ENCODE measurements at places on chromosomes 3 and 15. TPM values are rescaled to one million over a fixed set of nuclear protein-coding genes. Genes with fewer than 3 reads are reported as not detected.
A peak's percentile ranks its signal among the peaks of the same experiment; 100 is the strongest.

DNA sequence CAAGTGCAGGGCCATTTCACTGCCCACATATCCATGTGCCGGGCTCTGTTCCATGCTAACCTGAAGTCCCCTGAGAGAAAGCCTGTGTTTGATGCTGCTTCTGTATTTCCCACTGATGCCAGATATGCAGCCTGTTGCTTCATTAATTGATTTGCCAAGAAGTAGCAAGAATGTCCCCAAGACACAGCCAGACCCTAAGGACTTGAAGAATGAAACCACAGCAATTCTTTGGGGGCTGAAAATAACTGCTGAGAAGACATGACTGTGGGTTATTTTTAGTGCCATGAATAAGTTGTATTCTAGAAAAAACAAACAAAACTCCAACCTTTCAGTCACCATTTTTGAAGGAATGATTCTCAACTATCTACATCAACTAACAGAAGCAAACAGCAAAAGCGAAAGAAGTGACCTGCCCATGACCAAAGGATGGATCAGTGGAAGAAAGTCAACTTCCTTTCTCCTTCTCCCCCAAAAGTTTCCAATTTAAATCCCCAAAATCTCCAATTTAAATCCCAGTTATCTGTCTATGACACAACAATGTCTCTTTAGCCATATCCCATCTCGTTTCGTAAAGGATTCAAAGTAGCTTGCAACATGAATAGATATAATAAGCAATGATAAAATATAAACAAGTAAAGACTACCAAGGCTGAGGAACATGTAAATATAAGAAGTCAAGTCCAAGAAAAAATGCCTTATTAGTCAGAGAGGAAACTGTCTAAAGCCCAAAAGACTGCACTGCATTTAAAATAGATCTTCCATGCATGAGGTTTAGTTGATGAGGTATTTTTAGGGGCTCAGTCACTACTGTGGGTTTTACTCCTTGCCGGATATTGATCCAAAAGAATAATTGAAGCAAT is 226.8 kb downstream of the DTWD1 start:
- no peaks in the 10 kb centered on the region for H3K4me1 ChIP-seq
- peaks cover 5% of the 10 kb centered on the region for H3K27me3 ChIP-seq
- no peak overlapping the region for H3K4me3 ChIP-seq
- DNase-seq, result no peak

The GOLGA6A gene
- total RNA-seq, result not detected

DNA sequence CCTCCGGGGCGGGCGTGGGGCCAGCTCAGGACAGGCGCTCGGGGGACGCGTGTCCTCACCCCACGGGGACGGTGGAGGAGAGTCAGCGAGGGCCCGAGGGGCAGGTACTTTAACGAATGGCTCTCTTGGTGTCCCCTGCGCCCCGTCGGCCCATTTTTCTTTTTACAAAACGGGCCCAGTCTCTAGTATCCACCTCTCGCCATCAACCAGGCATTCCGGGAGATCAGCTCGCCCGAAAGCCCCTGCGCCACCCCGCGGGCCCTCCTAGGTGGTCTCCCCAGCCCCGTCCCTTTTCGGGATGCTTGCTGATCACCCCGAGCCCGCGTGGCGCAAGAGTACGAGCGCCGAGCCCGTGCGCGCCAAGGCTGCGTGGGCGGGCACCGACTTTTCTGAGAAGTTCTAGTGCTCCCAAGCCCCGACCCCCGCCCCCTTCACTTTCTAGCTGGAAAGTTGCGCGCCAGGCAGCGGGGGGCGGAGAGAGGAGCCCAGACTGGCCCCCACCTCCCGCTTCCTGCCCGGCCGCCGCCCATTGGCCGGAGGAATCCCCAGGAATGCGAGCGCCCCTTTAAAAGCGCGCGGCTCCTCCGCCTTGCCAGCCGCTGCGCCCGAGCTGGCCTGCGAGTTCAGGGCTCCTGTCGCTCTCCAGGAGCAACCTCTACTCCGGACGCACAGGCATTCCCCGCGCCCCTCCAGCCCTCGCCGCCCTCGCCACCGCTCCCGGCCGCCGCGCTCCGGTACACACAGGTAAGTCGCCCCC is at the start of gene THBS1:
THBS1 (plus strand) TSS at position 595 of the 757 bp plus-strand sequence. CDS start 779 bp downstream, outside the sequence.
- peak within 1 kb of the TSS; percentile 66 for H3K4me3 ChIP-seq
- H3K4me1 ChIP-seq, result peaks cover 42% of the 10 kb centered on the region
- peak; percentile 29 for DNase-seq
- no peak within 1 kb of the TSS for H3K27ac ChIP-seq

DNA sequence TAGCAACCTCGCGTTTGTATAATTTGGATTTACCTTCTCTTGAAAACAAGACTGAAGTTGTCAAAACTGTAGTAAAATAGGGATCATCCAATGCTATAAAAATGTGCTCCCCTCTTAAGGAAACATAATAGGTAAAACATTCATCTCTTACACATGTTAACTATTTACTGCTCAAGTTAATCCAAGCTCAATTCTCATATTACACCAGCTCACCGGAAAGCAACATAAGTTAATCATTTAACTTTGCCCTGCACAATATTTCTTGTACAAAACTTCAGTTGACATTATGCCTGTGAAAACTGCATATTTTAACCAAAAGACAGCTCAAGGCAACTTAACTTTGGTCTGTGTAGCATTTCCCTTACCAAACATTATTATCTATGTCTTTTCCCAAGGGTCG is 634.2 kb downstream of the NAALADL2 start:
- H3K27ac ChIP-seq, result no peak overlapping the region
- H3K4me1 ChIP-seq, result no peaks in the 10 kb centered on the region
- no peaks in the 10 kb centered on the region for H3K27me3 ChIP-seq
- no peak overlapping the region for H3K4me3 ChIP-seq
- H3K36me3 ChIP-seq, result no peaks in the 10 kb centered on the region
- DNase-seq, result no peak

- H3K27ac ChIP-seq, result no peak overlapping the region
- no peaks in the 10 kb centered on the region for H3K36me3 ChIP-seq
- no peak overlapping the region for H3K4me3 ChIP-seq
- H3K27me3 ChIP-seq, result peaks cover 12% of the 10 kb centered on the region
- no peaks in the 10 kb centered on the region for H3K4me1 ChIP-seq
Measured at GRCh38 chr3:108947855-108948254, 5.8 kb downstream of the GUCA1C start.

GRCh38 chr3:63442918-63443317 is 164.8 kb downstream of the SYNPR start:
- no peak for DNase-seq
- H3K4me1 ChIP-seq, result no peaks in the 10 kb centered on the region
- H3K27me3 ChIP-seq, result no peaks in the 10 kb centered on the region
- no peak overlapping the region for H3K4me3 ChIP-seq
- H3K36me3 ChIP-seq, result no peaks in the 10 kb centered on the region

DNA sequence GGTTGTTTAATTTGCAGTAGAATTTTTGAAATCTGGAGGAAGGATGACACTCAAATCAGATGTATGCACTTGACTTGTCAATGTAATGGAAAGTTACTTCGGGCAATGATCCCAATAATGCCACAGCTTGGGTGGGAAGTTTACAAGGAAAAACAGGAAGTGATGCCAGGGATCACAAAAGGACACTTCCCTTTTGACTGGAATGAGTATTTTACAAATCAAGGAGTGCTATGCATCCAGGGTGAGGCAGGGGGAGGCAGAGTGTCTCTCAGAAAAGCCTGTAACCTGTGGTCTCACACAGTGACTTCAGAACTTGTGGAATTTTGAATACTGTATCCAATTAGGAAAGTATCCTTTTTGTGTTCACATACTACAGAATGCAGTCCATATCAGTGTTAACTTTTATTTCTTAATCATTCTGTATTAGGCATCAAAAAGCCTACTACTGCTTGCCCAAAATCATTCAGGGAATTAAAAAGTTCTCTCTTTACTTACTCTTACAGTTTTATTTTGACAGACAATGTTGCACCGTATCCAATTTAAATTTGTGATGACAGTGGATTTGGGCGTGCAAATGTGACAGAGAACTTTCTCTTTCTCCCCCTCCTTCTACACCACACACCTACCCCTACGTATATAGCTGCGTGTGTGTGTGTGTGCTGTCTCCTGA is 445.1 kb downstream of the MECOM start:
- no peaks in the 10 kb centered on the region for H3K4me1 ChIP-seq
- DNase-seq, result no peak
- H3K4me3 ChIP-seq, result no peak overlapping the region
- no peaks in the 10 kb centered on the region for H3K36me3 ChIP-seq

- H3K4me1 ChIP-seq, result no peaks in the 10 kb centered on the region
- H3K27ac ChIP-seq, result no peak overlapping the region
- H3K4me3 ChIP-seq, result no peak overlapping the region
- H3K36me3 ChIP-seq, result no peaks in the 10 kb centered on the region
Measured at GRCh38 chr15:66229790-66230465, 23.6 kb downstream of the MEGF11 start.

The DNASE1L3 gene
- total RNA-seq, result not detected

The DUOXA1 gene
- total RNA-seq, result not detected

- H3K27ac ChIP-seq, result no peak overlapping the region
- H3K36me3 ChIP-seq, result no peaks in the 10 kb centered on the region
- no peak overlapping the region for H3K4me3 ChIP-seq
Measured at GRCh38 chr15:67879440-67880129, 39.7 kb upstream of the RNU6-1 start.

DNA sequence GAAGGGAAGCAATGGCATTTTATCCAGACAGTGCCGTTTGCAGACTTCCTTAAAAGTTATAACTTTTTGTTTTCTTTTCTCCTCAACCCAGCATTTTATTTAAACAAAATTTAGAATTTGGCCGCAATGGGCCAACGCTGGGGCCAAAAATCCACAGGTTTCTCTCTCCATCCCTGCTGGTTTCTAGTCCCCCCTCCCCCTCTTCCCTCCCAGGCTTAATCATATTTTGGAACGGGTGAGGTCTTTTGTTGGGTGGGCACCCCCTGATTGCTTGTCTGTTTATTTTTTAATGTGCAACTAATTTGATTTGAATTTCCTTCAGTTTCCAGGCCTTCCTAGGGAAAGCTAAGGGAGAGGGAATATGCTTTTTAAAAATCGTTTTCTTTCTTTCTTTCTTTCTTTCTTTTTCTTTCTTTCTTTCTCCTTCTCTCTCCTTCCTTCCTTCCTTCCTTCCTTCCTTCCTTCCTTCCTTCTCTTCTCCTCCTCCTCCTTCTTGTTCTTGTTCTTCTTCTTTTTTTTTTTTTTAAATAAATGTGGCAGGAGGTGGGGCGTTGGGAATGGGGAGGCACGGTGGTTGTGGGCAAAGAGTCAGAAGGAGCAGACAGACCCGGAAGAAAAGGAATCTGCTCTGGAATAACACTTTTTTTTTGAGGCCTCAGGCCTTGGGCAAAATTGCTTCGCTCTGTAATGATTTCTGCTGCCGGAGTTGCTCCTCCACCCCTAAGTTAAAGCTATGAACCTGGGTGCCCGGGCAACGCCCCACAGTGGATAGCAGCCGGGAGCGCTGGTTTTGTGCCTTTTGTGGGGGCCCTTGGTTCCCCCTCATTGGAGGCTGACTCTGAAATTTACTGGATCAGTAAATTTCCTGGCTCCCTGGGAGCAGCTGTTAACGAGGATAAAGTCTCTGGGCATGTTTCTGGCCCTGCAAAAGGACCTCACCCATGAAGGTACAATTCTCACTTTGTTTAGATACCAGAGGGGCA is 1.9 kb downstream of the FNDC3B start:
- H3K4me3 ChIP-seq, result peak overlapping the region; percentile 74
- no peaks in the 10 kb centered on the region for H3K36me3 ChIP-seq
- H3K27me3 ChIP-seq, result peaks cover 5% of the 10 kb centered on the region
- no peak overlapping the region for H3K27ac ChIP-seq
- peaks cover 11% of the 10 kb centered on the region for H3K4me1 ChIP-seq

The CLDN18 gene
- not detected for total RNA-seq

DNA sequence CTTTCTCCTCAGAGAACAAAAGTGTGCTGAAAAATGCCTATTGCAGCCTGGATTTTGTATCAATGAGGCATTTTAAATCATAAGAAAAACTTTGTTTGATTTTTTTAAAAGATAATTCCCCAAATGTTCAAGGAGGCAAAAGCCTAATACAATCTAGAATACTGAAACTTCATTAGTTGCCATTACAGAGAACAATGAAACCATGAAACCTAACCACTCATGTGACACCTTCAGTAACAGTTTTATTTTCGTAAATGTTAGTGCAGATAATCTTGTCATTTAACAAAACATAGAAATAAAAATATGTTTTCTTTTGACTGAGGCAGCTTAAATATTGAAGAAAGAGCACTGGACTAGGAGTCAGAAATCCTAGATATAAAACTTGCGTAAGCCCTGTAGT is 655.9 kb downstream of the RBMS3 start:
- no peaks in the 10 kb centered on the region for H3K36me3 ChIP-seq
- peaks cover 5% of the 10 kb centered on the region for H3K27me3 ChIP-seq
- no peak for DNase-seq
- no peak overlapping the region for H3K4me3 ChIP-seq

The CASR gene
- total RNA-seq, result not detected

- no peak for DNase-seq
- peaks cover 45% of the 10 kb centered on the region for H3K4me1 ChIP-seq
- peaks cover 58% of the 10 kb centered on the region for H3K36me3 ChIP-seq
- no peak overlapping the region for H3K4me3 ChIP-seq
Measured at GRCh38 chr15:40744815-40745152, 10.3 kb downstream of the RMDN3 start.

The GRK7 gene
- total RNA-seq, result not detected

- DNase-seq, result no peak
- no peak overlapping the region for H3K27ac ChIP-seq
- H3K4me3 ChIP-seq, result no peak overlapping the region
- H3K4me1 ChIP-seq, result no peaks in the 10 kb centered on the region
Measured at GRCh38 chr3:190132371-190132770, 11.7 kb upstream of the P3H2 start.

The ABHD2 gene
- 71.9 TPM for total RNA-seq

DNA sequence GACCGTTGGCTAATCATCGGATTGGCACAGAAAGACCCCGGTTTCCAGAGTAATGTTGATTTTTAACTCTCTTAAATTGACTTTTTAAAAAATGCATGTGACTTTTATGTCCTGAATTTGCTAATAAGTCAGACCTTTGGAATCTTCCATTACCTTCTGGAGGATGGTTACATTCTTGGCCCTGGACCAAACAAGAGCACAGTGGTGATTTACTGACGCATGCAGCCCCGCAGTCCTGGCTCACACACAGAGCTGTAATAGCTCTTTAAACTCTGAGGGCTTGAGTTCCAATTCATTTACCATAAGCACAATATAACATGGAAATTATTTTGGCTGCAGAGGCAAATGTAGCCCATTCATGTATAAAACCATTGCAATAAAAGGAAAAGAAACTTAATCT is 25.1 kb downstream of the SOX14 start:
- no peak overlapping the region for H3K4me3 ChIP-seq
- peaks cover 5% of the 10 kb centered on the region for H3K27me3 ChIP-seq
- H3K27ac ChIP-seq, result no peak overlapping the region
- DNase-seq, result no peak
- H3K36me3 ChIP-seq, result no peaks in the 10 kb centered on the region

The NDN gene
- total RNA-seq, result 5.1 TPM

The CDCP1 gene
- total RNA-seq, result 16.4 TPM

- peaks cover 6% of the 10 kb centered on the region for H3K27me3 ChIP-seq
- H3K27ac ChIP-seq, result no peak overlapping the region
- peaks cover 10% of the 10 kb centered on the region for H3K36me3 ChIP-seq
- no peaks in the 10 kb centered on the region for H3K4me1 ChIP-seq
- DNase-seq, result no peak
Measured at GRCh38 chr3:46030626-46031025, 3.3 kb upstream of the XCR1 start.

Measured in activated CD8-positive, alpha-beta T cell treated with anti-CD3 and anti-CD28 coated beads, Interleukin-2, amount 10 ng/mL, durations not matched to agents 7 days and 5 days (primary cell).